ENCODE measurements at places on chromosomes 13 and 19.

- DNase-seq, result no peak
Observed at GRCh38 chr19:18433015-18433691, 4.8 kb downstream of the ISYNA1 start.

DNA sequence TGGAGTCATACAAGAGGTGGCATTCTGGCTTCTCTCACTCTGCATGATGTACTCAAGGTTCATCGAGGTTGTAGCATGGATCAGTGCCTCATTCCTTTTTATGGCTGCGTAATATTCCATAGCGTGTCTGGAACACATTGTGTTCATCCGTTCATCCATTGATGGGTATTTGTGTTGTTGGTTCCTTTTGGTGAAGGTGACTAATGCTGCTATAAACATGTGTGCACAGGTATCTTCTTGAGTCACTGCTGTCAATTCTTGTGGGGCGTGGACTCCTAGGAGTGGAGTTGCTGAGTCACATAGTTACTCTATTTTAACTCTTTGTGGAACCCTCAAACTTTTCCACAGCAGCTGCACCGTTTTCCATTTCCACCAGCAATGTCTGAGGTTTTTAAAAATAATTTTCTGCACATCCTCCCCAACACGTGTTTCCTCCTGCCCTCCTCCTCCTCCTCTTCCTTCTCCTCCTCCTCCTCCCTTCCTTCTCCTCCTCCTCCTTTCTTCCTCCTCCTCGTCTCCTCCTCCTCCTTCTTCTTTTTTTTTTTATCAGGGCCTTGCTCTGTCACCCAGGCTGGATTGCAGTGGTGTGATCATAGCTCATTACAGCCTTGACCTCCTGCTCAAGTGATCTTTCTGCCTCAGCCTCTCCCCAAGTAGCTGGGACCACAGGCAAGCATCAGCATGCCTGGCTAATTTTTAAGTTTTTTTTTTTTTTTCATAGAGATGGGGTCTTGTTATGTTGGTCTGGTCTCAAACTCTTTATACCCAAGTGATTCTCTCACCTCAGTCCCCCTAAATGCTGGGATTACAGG lies 2.0 kb upstream of the TMEM221 start:
- peak; percentile 53 for DNase-seq

DNA sequence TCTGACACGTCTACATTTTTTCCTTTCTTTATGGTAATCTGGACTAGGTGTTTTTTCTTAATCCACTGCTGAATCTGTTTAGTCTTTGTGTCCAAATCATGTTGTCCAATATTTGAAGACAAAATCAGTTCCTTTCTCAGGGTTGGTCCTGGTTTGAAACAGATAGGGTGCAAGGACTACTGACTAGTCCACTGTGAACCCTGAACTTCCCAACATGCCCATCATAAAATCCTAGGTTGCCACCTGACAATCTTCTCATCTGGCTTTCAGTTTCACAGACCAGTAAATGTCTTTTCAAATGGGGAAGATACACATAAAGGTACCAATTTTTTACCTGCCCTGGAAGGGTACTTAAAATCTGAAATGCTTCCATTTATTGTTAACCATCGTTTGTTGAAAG lies 12.7 kb downstream of the GTF3A start:
- DNase-seq, result no peak

- DNase-seq, result no peak
Observed at GRCh38 chr13:92407858-92408257, 818.7 kb upstream of the GPC6 start.
